ENCODE measurements at places on chromosomes 3 and 15. TPM values are rescaled to one million over a fixed set of nuclear protein-coding genes. Genes with fewer than 3 reads are reported as not detected.

MUSTN1 gene
- not detected for total RNA-seq

CADPS gene
- not detected for total RNA-seq

MORC1 gene
- total RNA-seq = not detected

MCTP2 gene
- total RNA-seq = 4.2 TPM

RBMS3 gene
- total RNA-seq = 22.8 TPM

WNT7A gene
- total RNA-seq = not detected

TGM5 gene
- total RNA-seq = not detected

PROS1 gene
- 1.6 TPM for total RNA-seq

GOLGA8K gene
- not detected for total RNA-seq

GRM2 gene
- not detected for total RNA-seq

DNA sequence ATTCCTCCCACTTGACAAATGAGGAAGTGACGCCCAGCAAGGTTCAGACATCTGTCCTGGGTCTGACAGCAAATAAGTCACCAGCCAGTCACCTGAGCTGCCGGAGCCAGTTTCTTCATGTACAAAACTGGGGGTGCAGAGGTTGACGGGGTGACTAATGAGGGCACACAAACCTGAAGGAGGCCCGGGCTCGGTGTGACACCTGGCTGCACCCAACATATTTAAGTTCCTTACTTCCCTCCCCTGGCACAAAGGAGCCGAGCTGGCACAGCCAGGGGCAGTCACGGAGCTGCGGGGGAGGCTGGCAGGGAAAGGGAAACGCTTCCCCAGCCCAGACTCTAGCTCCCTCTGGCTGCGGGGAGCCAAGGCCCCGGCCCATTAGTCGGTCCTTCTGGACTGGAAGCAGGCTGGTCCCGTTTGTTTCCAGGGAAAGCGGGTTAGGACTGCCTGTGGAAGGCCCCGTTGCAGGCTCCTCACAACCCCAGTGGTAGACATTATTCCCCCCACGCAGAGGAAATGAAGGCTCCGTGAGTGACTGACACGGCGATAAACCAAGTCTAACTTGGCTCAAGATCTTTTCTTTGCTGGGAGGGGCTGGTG is 2.3 kb downstream of the FBXL22 start:
- H3K4me3 ChIP-seq = peak overlapping the region; percentile 97
- peaks cover 27% of the 10 kb centered on the region for H3K4me1 ChIP-seq
- DNase-seq = no peak
- H3K27me3 ChIP-seq = peaks cover 5% of the 10 kb centered on the region
- H3K36me3 ChIP-seq = no peaks in the 10 kb centered on the region

DNA sequence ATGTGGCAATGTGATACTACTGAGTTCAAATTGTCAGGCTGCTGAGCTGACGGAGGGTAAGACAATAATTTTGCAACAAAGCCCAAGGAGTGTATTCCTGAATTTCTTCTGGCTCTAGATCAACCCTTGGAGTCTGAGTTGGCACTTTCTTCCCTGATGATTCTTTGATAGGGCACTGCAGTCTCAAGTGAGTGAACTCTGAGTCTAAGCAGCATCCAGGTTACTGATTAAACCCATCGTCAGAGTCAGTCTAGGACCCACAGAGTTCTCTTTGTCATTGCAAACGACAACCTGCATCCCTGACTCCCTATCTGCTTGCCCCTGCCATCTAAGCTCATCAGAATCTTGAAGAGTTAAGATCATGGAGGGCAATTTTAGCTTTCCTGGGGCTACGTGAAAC is 58.6 kb downstream of the MME start:
- H3K36me3 ChIP-seq = peaks cover 15% of the 10 kb centered on the region
- no peaks in the 10 kb centered on the region for H3K27me3 ChIP-seq
- H3K27ac ChIP-seq = no peak overlapping the region
- DNase-seq = no peak
- H3K4me3 ChIP-seq = no peak overlapping the region
- H3K4me1 ChIP-seq = no peaks in the 10 kb centered on the region

DNA sequence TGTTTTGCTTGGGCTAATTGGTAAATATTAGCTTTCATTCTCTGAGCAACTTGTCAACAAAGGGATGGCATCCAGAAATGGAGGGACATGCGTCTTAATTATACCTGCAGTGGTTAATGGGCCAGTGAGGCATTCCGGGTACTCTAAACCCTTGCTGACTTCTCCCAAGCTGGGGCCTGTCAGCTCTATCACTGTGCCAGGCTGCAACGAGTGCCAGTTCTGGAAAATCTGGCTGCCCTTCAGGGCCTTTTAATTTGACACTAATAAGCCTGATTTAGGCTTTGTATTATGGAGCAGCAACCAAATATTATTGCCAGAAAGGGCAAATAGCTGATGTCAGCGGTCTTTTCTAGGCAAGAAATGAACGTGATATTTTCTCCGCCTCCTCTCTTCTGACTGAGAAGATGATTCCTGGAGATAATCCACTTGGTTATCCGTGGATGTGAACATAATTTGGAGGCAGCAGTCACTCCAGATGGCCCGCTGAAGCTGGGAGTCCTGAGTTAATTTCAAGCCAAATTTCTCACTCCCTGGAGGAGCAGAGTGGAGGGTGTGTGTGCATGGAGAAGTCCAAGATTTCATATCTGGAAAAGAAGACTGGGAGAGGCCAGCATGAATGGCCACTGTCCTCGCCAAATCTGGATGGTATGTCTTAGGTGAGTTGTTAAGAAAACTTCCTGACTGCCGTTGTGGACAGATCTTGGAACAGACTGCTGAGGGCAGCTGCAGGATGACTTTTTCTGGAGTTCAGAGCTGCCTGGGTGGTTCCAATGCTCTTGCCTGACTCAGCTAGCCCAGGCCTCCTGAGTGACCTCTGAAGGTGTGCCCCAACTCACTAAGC is 44.4 kb upstream of the PSMD6 start:
- DNase-seq = no peak
- peaks cover 2% of the 10 kb centered on the region for H3K27me3 ChIP-seq
- no peak overlapping the region for H3K27ac ChIP-seq
- no peak overlapping the region for H3K4me3 ChIP-seq
- peaks cover 22% of the 10 kb centered on the region for H3K4me1 ChIP-seq

- H3K36me3 ChIP-seq = no peaks in the 10 kb centered on the region
- no peak for DNase-seq
- no peak overlapping the region for H3K27ac ChIP-seq
- H3K27me3 ChIP-seq = peaks cover 56% of the 10 kb centered on the region
- H3K4me1 ChIP-seq = no peaks in the 10 kb centered on the region
- H3K4me3 ChIP-seq = no peak overlapping the region
Measured at GRCh38 chr3:127410678-127411077, 122.8 kb upstream of the PRR20G start.

- peaks cover 46% of the 10 kb centered on the region for H3K27me3 ChIP-seq
- no peak overlapping the region for H3K4me3 ChIP-seq
- H3K27ac ChIP-seq = no peak overlapping the region
Measured at GRCh38 chr3:186255703-186256331, 106.2 kb downstream of the DGKG start.

DNA sequence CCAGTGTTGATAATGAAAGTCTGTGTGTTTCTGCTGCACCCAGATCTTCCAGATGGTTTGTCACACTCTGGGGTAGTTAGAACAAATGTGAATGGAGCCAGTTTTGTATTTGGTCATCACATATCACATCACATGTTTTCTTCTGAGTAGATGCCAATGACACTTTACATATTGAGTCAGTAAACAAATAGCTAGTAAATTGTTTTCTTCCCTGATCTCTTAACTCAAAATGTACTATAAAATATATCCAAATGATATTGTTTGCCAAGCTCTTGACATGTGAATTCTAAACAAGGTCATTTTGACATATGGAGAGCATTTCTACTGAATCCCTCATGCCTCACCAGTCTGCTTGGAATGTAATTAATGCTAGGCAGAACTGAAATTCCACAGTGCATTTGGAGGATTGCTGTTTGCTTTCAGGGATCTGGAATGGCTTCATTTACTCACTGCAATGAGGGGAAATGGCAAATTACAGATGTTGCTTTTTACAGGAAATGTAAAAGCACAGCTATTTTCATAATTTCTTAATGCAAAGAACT is 45.0 kb downstream of the PDHB start:
- peak; percentile 60 for DNase-seq
- H3K4me1 ChIP-seq = peaks cover 76% of the 10 kb centered on the region
- no peaks in the 10 kb centered on the region for H3K27me3 ChIP-seq
- peak overlapping the region; percentile 72 for H3K4me3 ChIP-seq
- peaks cover 10% of the 10 kb centered on the region for H3K36me3 ChIP-seq
- H3K27ac ChIP-seq = peak overlapping the region; percentile 90

DNA sequence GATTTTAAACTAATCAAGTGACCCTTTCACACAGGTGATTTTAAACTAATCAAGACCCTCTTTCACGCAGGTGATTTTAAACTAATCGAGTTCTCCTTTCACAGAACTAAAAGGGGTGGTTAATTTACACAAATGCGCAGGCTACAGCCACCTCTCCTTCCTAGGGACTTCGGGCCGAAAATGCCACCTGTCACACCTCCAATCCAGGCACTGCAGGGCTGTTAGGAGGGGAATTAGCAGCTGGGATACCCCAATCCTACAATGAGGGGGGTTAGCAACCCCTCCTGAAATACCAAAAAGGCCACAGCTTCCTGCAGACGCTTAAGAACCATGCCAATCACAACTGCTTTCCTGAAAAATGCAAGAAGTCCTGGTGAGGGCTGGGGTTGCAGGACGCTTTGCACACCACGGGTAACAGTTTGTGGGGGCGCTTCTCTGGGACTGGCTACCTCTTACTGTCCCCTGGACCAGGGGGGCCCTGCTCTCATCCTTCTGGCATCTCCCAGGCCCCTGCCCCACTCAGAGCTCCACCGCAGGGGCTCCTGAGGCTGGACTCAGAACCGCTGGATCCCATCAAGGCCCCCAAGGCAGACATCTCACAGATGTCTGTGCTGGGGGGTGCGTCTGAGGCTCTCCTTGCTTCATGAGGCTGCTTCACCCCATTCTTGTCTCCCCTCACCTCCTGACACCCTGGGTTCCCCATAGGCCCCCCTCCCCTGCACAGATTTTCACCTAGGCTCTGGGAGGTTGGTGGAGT is 145.9 kb downstream of the OR4M2 start:
- no peaks in the 10 kb centered on the region for H3K4me1 ChIP-seq
- no peak for DNase-seq
- no peak overlapping the region for H3K4me3 ChIP-seq

GRCh38 chr15:83288381-83288801 is 3.9 kb upstream of the BNC1 start:
- peak overlapping the region; percentile 97 for H3K27ac ChIP-seq
- 0 out of 2 replicates have a peak, but pooled peaks cover 4% of the 10 kb centered on the region for H3K36me3 ChIP-seq
- peak overlapping the region; percentile 58 for H3K4me3 ChIP-seq
- DNase-seq = no peak
- peaks cover 80% of the 10 kb centered on the region for H3K4me1 ChIP-seq
- peaks cover 4% of the 10 kb centered on the region for H3K27me3 ChIP-seq

- no peak overlapping the region for H3K27ac ChIP-seq
- peaks cover 8% of the 10 kb centered on the region for H3K4me1 ChIP-seq
- DNase-seq = no peak
- no peaks in the 10 kb centered on the region for H3K36me3 ChIP-seq
- H3K4me3 ChIP-seq = peak overlapping the region; percentile 29
Measured at GRCh38 chr3:151328298-151328995, 902 bp downstream of the P2RY13 start.

- H3K4me3 ChIP-seq = no peak overlapping the region
- H3K4me1 ChIP-seq = peaks cover 20% of the 10 kb centered on the region
- H3K27ac ChIP-seq = no peak overlapping the region
- DNase-seq = no peak
- peaks cover 11% of the 10 kb centered on the region for H3K36me3 ChIP-seq
- H3K27me3 ChIP-seq = peaks cover 1% of the 10 kb centered on the region
Measured at GRCh38 chr3:44041726-44042125, 200.0 kb upstream of the TOPAZ1 start.

- H3K4me3 ChIP-seq = no peak overlapping the region
- no peaks in the 10 kb centered on the region for H3K36me3 ChIP-seq
- no peak overlapping the region for H3K27ac ChIP-seq
Measured at GRCh38 chr3:182787302-182788036, 5.8 kb upstream of the ATP11B start.

DNA sequence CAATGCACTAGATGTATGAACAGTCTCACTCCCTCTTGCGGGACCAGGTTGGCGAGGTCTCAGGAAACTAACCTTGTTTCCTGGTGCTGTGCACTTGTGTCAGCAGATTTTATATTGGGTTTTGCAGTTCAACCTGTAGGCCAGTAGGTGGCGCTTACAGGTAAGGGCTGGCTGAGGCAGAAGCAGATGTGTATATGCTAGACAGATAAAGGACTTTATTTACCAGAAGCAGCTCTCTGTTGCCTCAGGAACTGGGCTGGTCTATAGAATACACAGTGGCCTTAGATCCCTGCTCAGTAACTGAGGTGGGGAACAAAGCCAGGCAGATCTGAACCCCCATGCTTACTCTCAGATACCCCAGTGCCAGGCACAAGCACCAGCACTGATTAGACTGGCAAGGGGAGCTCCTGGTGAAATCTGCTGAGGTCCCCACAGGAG is 296.8 kb downstream of the DOCK3 start:
- no peaks in the 10 kb centered on the region for H3K4me1 ChIP-seq
- H3K36me3 ChIP-seq = no peaks in the 10 kb centered on the region
- no peak overlapping the region for H3K4me3 ChIP-seq
- H3K27ac ChIP-seq = no peak overlapping the region
- H3K27me3 ChIP-seq = peaks cover 3% of the 10 kb centered on the region

- H3K4me1 ChIP-seq = no peaks in the 10 kb centered on the region
- DNase-seq = no peak
- no peak overlapping the region for H3K27ac ChIP-seq
- H3K36me3 ChIP-seq = 0 out of 2 replicates have a peak, but pooled peaks cover 5% of the 10 kb centered on the region
- H3K4me3 ChIP-seq = no peak overlapping the region
- no peaks in the 10 kb centered on the region for H3K27me3 ChIP-seq
Measured at GRCh38 chr3:188923671-188924070, 248.1 kb upstream of the TPRG1 start.

- H3K4me3 ChIP-seq = no peak overlapping the region
- H3K4me1 ChIP-seq = peaks cover 30% of the 10 kb centered on the region
- DNase-seq = no peak
- no peaks in the 10 kb centered on the region for H3K27me3 ChIP-seq
- no peak overlapping the region for H3K27ac ChIP-seq
Measured at GRCh38 chr3:73068419-73068818, 7.0 kb downstream of the EBLN2 start.

DNA sequence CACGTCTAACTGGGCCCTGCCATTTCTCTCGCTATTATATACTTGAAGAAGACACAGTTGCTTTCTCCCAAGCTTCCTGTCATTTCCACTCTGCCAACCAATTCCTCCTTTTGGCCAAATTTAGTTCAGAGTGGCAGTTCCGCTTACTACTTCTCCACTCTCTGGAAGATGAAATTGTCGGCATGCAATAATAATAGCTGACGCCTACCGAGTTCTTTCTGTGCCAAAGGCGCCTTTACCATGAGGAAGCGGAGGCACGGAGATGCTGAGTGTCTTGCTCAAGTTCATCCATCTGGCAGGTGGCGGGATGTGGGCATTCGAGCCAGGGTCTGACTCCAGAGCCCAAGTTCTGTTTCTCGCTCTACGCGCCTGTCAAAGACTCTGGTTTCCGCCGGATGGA is 14.6 kb upstream of the NRROS start:
- peaks cover 19% of the 10 kb centered on the region for H3K4me1 ChIP-seq
- no peak overlapping the region for H3K27ac ChIP-seq
- peaks cover 7% of the 10 kb centered on the region for H3K27me3 ChIP-seq

All from HFFc6 (cell line).